ENCODE measurements at places on chromosomes 3 and 15.

- no peak for DNase-seq
Observed at GRCh38 chr15:40282869-40283614, at the start of gene ANKRD63. TSS of gene ANKRD63 (minus strand) at chr15:40283064. CDS start at chr15:40282586, 478 bp downstream.

- no peak for DNase-seq
Observed at GRCh38 chr3:196599734-196600128, 31.3 kb downstream of the FBXO45 start.

DNA sequence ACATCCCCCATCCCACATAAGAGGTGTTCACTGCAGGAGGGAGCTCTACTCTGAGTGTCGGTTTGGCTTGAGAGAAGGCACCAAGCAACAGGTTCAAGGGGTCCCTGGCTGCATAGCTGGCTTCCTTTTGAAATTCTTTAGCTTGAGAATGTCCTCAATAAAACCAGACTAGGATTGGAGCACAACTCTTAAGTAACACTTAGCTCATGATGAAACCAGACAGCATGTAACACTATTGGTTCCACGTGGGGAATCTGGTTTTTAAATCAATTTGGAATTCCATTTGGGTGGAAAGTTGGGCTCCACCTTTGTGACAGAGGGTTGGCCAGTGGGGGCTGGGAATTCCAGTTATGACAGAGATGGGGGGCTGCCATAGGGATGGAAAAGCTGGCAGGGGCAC is 281.2 kb downstream of the TLE3 start:
- no peak for DNase-seq

DNA sequence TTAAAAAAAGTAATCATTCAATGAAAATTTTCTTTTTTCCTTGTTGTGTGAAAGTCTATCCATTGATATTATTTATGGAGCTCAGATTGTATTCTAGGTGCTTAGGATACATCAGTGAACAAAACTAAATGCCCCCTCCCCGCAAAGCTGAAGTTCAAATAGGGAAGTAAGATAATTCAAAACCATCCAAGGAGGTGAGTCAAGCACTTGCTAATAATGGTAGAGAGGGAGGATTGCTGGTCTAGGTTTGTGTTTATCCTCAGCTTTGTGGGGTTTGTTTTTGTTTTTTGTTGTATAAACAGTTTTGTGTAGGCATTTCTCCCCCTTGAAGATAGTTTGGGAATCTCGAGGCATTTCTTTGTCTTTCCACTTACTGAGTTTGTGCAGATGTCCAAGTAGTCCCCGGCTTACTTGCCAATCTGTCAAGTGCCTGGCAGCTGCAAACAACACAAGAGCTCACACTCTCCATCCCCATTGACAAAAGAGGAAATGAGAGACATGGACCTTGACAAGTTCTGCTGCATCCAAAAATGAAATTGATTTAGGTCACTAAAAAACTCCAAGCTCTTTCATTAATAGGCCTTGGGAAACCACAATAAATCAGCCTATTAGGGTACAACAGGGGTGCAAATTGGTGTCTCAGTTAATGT is 575.8 kb upstream of the TBL1XR1 start:
- no peak for DNase-seq

- no peak for DNase-seq
Observed at GRCh38 chr3:12268049-12268735, 20.7 kb upstream of the PPARG start.

GRCh38 chr3:72188536-72188935 is 403.6 kb upstream of the PROK2 start:
- DNase-seq = no peak

- DNase-seq = peak; percentile 17
Observed at GRCh38 chr15:56428821-56429458, 36.0 kb downstream of the MNS1 start.

DNA sequence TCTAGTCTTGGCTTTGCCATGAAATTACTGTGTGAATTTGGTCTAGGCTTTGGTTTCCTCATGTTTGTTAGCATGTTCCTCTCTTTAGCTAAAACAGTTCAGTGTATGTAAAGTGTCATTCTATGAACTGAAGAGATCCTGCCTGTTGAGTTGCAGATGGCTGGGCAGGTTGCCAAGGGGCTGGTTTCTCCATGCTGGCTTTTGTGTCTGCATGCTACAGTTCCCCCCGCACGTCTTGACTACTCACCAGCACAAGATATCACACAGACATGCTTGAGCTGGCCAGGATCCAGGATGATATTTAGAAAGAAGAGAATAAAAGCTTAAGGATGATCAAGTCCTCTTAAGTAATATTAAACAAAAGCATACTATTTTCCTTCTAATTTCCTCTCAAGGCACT is 90.2 kb downstream of the CERS3 start:
- peak; percentile 98 for DNase-seq

DNA sequence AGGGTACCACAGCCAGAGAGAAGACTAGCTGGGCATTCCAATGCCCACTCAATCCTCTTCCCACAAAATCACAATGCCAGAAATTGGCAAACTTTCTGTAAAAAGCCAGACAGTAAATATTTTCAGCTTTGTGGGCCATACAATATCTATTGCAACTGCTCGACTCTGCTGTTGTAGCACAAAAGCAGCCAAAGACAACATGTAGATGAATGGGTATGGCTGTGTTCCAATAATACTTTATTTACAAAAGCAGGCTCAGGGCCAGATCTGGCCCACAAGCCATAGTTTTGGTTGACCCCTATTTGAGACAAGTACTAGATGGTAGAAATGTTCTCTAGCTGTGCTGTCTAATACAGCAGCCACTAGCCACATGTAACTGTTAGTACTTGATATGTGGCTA is 330.9 kb downstream of the ERC2 start:
- no peak for DNase-seq

DNA sequence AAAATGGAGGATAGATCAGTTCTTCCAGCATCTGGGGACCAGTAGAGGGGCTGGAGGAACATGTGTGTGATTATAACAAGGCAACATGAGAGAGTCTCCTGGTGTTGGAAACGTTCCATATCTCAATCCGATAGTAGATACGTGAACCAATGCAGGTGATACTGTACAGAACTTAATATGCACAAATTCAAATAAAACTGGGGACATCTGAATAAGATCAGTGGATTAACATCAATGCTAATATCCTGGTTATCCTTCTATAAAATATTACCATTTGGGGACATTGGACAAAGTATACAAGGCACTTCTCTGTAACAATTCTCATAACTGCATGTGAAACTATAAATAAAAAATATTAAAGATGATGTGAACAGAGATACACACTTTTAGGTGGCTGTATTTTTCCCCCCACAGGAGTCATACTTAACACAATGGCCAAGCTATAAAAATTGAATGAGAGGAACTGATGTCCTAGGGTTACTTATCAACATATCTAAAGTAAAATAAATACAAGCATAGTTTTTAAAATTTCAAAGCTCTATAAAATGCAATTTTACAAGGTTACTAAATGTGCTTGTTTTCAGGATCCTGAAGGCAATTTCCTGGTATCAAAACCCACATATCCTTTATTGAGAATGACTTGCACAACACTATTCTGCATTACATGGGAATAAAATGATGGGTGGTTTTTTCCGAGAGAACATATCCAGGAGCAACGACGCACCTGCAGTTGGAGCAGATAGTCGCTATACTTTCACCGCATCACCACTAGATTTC is 31.1 kb upstream of the TJP1 start:
- DNase-seq = no peak

DNA sequence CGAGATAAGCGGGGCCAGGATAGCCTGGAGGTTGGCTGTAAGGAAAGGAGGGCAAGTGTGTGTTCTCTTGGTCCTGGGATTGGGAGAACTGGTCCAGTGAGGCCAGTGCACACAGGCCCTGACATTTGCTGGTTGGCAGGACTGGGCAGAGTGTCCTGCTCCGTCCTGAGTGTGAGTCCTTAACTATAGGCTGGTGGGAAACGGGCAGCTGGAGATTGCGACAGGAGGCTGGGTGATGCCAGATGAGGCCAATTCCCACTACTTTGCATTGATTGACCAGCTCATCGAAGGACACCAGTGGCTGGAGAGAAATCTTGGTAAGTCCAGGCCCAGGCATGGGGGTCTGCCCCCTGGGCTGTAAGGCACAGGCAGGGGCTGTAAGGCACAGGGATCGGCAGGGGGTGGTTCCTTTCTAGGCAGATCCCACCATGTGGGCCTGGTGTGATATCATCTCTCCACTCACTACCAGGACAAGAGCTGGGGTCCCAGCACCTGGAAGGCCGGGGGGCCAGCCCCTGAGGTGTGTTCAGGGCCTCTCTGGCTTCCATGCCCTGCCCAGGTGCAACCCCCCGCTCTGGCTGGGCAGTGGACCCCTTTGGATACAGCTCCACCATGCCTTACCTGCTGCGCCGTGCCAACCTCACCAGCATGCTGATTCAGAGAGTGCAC is 3.2 kb downstream of the MAN2A2 start:
- DNase-seq = no peak

DNA sequence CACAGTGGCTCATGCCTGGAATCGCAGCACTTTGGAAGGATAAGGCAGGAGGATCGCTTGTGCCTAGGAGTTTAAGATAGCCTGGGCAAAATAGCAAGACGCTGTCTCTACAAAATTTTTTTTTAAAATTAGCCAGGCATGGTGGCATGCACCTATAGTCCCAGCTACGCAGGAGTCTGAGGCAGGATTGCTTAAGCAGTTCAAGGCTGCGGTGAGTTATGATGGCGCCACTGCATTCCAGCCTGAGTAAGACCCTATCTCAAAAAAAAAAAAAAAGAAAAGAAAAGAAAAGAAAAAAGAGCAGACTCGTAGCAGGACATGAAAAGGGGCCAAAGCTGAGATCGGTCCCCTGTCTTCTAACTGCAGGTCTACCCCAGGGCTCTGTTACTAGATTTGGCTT is 18.9 kb downstream of the SRGAP3 start:
- no peak for DNase-seq

DNA sequence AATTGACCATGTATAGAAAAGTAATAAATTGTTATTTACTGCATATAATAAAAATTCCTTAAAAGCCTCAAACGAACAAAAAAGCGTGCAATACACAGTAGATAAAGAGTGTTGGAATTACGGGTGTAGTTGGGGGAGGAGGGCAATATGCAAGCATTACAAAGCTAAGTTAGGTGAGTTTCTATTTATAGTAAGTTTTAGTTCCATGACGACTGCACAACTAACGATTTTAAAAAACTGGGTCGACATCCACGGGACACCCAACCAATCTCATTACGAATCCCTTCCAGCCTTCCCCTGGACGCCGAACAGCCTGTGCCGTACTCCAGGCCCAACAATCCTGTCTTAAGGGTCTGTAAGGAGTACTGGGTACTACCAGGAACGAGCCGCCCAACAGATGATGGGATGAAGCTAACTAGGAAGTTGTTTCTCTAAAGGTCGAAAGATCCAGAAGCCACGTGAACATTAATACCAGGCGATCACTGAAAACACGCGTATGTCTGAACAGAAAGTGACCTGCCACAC is 677 bp downstream of the POLQ start:
- DNase-seq = peak; percentile 8

DNA sequence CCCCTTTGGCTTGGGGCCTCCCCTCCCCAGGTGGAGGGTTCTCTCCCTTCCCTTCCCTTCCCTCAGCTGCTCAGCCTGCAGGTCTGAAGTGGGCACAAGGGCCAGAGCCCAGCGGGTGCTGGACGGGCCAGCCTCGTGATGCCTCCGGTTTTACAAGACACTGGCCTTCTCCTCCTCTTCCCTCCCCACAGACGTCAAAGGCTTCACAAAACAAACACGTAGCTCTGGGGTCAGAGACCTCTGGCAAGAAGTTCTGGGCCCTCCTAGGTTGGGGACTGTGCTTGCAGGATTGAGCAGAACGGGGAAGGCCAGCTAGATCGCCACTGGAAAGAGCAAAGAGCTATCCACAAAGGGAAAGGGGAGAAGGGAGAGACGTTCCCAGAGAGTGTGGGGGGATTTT is 81.4 kb upstream of the TPM1 start:
- DNase-seq = no peak

- no peak for DNase-seq
Observed at GRCh38 chr3:160346511-160346910, 52.5 kb downstream of the IFT80 start.

DNA sequence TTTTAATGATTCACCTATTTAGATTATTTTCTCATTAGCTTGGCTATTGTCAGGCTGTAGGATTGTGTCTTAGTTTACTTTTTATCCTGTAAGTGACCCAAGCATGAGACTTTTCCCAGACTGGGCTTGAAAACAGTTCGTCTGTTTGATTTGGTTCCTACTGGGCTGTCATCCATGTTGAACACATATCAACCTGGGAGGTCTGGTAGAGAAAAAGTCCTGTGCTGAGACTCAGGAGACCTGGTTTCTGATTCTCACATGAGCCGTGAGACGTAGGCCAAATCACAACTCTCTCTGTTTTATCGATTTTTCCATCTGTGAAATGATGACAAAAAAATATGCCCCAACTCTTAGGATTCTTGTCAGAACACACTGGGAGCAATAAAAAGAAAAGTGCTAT is 98.8 kb upstream of the GALNT15 start:
- DNase-seq = no peak

DNA sequence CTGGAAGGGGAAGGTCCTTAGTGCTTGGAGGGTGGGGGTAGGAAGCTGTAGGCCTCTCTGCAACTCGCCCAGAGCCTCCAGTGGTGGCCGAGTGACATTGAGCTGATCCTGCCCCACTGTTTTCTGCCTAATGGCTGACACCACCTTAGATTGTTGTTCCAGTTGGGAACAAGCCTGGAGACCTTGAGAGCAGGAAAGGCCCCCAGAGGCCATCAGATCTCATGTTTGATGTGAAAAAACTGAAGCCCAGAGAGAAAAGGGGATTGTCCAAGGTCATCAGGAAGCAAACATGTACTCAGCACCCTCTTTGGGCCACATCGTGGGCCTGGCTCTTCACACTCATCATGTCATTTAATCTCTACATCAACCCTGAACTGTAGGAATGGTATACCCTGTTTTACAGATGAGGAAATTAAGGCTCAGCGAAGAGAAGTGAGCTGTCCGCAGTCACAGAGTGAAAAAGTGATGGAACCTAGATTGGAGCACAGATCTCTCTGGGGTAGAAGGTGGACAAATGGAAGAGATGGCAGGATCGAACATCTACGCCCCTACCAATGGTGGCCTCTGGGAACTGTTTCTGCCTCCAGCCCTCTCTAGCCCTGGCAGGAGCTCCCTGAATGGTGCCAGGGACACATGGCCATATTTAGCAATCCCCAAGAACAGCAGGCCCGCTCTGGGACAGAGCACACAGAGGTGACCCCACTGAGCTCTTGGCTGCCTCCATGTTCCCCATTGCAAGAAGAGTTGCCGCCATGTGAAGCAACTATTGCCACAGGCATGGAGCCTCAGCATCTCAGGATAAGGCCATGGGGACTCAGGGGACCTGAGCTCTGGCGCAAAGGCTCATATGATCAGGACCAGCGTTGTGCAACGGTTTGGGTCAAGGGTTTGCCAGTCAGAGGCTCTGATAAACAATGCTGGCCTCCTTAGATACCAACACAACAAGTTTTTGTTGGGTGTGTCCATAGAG is 31.6 kb upstream of the TSEN2 start:
- DNase-seq = no peak

DNA sequence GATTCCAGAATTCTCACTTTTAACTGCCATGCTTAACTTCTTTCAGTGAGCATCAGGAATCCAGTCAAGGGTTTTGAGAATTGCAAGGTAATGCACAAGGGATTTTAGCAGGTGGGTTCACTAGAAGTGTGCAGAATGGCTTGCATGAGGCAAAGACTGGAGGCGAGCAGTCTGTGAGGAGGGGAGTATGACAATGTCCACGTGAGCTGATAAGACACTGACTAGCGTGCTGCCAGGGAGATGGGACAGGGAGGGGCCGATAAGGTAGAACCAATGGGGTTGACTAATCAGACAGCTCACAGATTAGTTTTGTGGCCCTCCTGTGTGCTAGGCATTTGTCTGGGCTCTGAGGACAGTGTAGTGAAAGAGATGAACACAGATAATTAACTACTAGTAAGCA is 102.0 kb upstream of the DAZL start:
- no peak for DNase-seq

GRCh38 chr15:101242999-101243336 is 8.9 kb downstream of the CHSY1 start:
- no peak for DNase-seq

Measured in umbilical cord (tissue), 2 donors.